NCI-H1694 (cell line): ENCODE measurements at places on chromosomes 1 and 21.

DNA sequence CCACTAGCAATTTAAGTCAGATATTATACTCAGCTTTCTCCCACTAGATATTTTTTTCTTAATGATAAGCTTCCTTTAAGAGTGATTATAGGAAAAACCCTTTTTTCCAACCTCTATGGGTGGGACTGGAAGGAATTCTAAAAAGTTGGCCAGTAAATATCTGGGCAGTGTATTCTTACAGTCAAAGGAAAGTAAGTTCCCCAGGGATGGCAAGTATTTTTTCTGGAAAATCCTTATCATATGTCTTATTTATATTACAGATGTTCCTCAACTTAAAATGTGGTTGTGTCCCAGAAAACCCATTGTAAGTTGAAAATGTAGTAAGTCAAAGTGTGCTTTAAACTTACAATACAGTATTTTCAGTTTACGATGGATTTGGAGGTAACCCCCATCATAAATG, 29.2 kb downstream of the CMPK1 start:
- no peak for DNase-seq

DNA sequence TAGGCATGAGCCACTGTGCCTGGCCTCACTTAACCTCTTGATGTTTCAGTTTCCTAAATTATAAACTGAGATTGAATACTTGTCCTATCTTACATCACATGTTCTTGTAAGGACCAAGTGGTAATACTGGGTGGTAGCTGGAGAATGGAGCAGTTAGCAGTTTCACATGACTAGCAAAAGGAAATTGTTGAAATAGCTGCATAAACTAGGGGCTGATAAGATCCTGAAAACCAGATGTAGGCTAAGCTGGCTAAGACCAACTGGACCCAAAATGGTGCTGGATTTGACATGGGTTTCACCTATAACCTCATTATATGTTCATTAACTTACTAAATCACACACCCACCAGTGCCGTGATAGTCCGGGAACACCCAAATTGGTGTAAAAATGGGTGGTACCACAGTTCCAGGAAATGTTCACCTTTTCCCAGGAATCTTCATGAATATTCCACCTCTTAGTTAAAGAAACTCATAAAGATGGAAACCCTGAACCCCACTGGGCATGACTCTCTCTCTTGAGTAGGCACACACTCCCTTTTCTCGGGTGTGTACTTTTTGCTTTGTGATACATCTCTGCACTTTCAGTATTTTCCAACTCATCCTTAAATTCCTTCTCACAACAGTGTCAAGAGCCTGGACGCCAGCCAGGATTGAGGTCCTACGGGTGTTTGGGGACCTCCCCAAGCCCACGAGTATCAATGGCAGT, at the start of gene PAPPA2:
Gene PAPPA2, plus strand, starts transcription at position 502 of the 705 bp plus-strand sequence. CDS start 93,148 bp downstream, outside the sequence.
- no peak for DNase-seq

DNA sequence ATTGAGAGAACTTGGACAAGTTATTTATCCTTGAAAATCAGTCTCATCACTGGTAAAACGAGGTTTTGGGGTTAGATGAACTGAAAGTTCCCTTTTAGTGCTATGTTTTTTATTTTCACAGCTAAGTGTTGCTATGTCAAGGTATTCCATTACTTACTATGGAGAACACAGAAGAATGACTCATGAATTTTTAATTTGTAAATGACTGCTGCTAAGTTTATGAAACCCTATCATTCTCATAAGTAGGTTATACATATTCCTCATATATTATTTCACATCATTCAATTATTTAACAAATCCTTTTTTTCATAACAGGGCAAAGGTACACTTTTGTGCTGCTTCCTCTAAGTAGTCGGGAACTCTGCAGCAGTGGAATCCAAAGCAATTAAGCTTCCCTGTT, 52.2 kb upstream of the ATP1A1 start:
- no peak for DNase-seq

- DNase-seq: no peak
These were observed 17.2 kb downstream of the DNAJC16 start for GRCh38 chr1:15543589-15544568.

- no peak for DNase-seq
These were observed 73.9 kb downstream of the CD58 start for GRCh38 chr1:116496898-116497297.

DNA sequence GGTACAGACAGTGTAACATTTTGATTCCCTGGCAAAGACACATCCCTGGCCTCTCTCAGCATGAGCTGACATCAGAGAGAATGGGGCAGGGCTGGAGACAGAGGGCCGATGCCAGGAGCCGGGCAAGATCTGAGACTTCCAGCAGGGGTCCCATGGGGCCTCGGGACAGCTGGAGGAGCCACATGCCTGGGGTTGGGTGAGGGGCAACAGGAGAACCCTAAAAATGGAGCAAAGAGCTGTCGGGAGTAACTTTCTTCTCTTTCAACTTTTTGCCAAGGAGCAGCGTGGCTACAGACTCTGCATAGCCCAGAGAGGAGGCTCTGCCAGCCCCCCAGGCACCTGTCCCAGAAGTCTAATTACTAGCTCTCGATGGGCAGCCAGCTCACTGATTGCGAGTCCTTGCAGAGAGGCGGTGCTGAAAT, 130.8 kb downstream of the LACTBL1 start:
- no peak for DNase-seq

GRCh38 chr1:232986527-232986922, 36.1 kb downstream of the NTPCR start:
- DNase-seq: no peak

DNA sequence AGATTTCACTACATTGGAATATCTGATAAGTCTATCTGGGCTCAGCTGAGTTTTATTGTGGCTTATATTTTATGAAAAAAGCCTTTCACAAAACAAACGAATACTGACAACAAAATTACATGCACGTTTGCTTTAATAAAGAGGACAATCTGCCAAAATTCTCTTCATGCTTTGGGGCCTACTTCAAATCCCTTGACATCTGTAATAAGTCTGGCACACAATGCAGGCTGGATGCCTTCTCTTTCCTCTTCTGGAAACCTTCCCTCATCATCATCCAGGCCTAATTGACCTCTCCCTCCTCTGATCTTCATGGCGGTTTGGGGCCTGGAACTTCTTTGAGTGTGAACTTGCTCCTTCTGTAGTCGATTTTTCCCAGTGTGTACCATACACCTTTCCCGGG, 70.3 kb downstream of the MAP10 start:
- no peak for DNase-seq

- no peak for DNase-seq
These were observed 5.4 kb downstream of the MEAF6 start for GRCh38 chr1:37509181-37509580.

DNA sequence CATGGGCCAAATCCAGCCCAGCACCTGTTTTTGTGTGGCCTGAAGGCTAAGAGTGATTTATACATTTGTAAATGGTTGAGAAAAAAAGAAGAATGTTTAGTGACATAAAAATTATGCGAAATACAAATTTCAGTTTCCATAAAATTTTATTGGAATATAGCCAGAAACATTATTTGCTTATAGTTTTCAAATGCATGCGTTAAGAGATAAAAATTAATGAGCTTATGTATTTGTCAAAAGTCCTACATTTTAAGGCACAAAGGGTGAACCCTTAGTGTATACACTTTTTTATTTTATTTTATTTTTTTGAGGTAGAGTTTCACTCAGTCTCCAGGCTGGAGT, 2.1 kb downstream of the MORC3 start:
- no peak for DNase-seq

GRCh38 chr1:75600781-75601180, 10.1 kb downstream of the SLC44A5 start:
- no peak for DNase-seq

- DNase-seq: no peak
These were observed 724 bp upstream of the ANKRD35 start for GRCh38 chr1:145886390-145886789.

DNA sequence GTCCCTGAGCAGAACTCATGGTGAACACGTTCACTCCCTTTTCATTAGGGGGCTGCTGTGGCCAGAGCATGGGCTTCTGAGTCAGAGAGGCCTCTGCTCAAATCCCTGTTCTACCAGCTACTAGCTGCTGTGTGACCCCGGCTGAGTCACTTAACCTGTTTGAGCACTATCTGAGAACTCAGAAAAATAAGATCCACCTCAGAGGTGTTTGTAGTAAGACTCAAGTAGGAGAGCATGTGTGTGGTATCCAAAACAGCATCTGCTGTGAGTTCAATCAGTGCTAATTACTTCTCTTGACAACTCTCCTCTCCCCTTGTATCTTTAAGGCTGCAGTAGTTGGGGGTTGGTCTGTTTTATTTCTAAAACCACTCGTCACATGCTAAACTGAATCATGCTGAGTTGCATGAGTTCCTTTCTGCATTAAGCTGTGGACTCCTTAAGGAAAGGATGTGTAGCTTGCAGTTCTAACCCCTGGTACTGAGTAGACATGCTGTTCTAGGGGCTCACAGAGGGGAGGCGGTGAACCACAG, 39.7 kb upstream of the JUN start:
- DNase-seq: no peak

DNA sequence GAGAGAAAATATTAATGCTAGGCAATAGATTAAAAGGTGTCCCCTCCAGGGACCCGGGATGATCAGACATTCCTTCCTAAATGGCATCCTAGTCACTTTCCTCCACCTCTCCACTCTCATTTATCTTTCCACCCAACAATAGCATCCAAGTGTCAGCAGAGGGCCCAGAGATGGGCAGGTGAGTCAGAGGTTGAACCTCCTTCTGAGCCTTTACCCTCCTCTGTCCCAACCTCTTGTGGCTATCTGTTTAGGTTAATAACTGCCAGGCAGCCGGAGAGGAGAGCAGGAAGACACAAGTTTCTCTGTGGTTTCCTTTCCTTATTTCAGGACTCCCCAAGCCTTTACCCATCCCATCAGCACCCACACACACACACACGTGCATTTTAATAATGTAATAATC, 4.1 kb downstream of the GJA5 start:
- DNase-seq: no peak

DNA sequence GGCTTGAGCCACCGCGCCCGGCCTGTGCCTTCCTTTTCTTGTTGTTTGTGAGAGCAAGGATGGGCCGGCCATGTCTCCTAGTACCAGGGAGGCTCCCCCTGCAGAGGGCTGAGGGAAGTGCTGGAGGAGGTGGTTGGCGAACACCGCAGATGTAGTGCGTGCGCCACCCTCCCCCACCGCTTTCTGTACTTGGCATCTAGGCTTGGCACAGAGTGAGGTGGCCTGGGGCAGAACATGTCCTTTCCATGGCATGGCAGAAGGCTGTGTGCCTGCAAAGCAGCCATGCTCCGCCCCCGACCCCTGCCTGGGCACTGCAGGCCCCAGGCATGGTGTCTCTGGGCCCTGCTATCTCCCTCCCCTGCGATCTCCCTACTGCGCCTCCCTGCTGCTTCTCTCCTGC, 30.7 kb downstream of the ALPL start:
- no peak for DNase-seq

DNA sequence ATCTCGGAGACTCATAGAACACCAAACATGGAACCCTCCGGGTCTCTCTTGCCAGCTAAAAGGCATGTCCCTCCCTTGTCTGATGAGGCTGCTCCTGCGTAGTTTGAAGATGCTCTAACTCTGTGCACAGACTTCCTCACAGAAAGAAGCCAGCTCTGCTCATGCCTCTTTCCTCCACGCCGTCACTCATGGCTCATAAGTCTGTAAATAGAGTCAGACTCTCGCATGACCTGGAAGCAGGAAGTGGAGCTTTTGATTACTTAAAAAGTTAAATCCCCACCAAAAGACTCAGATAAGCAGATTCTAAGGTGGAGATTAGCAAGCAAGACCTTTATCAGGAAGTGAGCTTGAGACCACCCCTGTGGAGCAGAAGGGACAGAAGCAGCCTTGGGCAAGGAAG, 171.6 kb downstream of the TRIM33 start:
- DNase-seq: no peak

DNA sequence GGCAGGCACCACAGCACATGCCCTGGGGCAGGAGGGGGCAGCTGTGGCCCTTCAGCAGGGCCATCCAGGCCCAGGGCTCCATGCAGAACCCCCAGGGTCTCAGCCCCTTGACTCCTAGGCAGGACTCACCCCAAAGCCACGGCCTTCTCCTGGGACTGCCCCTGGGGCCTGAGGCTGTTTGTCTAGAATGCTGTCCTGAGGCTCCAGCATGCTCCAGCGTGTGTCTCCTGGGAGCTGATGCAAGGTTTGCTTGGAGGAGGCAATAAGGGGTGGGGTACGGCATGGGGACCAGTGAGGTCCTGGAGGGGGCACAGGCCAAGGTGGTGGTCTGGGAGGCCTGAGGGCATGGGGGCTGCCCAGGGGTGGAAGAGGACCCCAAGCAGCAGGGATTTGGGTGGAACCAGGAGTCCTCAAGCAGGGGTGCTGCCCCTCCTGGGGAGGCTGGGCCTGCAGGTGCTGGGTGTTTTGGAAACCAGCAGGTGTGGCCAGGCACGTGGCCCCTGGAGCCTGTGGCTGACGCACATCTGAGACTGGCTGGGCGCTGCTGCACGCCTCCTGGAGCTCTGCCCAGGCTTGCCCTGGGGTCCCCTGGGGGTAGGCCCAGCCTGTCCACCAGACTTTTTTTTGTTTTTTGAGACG, 7.8 kb upstream of the CALML6 start:
- no peak for DNase-seq

- DNase-seq: no peak
These were observed 1.5 kb downstream of the KCNA2 start for GRCh38 chr1:110604586-110605148.

DNA sequence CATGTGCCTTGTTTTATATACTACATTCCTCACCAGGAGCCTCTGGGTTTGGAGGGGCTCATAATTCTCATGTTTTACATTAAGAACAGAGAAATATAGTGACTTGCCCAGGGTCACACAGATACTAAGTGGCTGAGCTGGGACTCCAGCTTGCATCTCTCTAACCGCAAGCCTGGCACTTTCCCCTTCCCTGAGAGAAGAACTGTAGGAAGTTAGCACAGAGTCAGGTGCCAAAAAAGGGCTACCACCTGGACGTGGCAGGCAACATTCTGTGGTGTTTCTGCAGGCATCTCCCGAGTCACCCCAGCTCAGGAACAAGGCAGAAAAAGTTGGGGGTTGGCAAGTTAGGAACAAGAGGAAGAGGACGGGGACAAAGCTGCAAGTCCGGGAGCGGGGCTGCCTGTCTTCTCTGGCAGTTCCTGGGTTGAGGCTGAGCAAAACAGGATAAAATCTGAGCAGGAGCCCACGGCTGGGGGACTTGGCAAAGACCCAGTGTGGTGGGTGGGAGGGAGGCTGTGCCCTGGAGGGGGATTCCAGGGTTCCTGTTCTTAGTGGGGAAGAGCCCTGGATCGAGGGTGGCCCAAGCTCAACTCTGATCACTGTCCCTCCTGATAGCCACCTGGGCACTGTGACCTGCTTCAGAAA, 9.8 kb downstream of the PLA2G5 start:
- DNase-seq: no peak

GRCh38 chr1:215710036-215710898, 143.2 kb downstream of the KCTD3 start:
- DNase-seq: peak; percentile 75

DNA sequence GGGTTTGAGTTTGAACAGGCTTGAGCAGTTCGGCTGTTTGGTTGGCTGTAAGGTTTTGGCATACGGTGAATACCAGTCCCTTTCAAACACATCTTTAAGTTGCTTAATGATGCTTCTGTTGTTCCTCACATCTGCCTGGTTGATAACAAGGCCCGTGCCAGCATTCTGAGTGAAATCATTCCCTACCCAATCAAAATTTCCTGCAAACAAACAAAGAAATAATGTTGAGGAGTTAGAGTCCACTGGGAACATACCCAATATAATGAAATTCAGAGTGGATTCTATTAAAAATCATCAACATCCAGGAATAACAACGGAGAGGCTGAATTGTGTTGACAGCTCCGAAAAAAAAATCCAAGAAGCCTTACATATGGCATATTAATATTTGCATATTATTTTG, 91.0 kb upstream of the MAP1LC3C start:
- DNase-seq: no peak

GRCh38 chr1:71240656-71241055, 159.8 kb upstream of the ZRANB2 start:
- DNase-seq: no peak

GRCh38 chr1:162946701-162947100, 85.7 kb upstream of the CCDC190 start:
- DNase-seq: no peak
